ENCODE measurements at places on chromosomes 6 and 20. TPM values are rescaled to one million over a fixed set of nuclear protein-coding genes. Genes with fewer than 3 reads are reported as not detected.

Gene WFDC11
- not detected for polyA plus RNA-seq

Gene DAAM2
- polyA plus RNA-seq: 27.6 TPM

Gene TRIM15
- 0.16 TPM for polyA plus RNA-seq

Gene GSTA3
- polyA plus RNA-seq: 0.43 TPM

- DNase-seq: no peak
These were observed 54.2 kb downstream of the REV3L start for GRCh38 chr6:111428811-111429210.

DNA sequence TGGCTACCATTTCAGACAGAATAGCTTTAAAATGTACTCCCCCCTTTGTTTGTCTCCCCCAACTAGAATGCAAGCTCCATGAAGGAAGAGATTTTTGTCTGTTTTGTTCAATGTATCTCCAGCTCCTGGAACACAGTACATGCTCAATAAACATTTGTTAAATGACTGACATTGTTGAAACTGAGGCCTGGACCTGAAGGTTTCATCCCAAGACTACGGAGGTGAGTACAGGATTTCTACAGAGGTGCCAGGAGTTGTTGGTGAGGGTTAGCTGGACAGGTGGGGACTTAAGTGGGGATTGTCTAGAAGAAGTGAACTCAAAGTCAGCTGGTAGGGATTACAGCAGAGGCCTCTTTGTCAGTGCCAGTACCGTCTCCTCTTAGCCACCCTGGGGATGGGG, 19.4 kb downstream of the VEGFA start:
- DNase-seq: no peak

DNA sequence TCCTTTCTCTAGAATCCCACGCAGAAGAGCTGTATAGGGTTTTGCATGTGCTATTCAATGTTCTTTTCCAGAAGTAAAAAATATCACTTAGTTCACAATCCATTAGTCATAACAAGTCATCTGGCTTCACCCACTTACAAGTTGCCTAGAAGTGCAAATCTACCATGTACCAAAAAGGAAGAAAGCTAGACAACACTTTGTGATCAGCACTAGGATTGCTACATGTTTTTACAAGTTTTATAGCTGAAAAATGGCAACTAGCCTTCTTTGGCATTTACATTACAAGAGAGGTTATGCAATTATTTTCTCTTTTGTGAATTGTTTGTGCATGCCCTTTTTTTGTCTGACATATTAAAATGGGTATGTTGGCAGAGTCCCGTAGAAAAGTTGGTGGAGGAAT, 85.6 kb upstream of the PTPRK start:
- no peak for DNase-seq

All from left renal cortex interstitium (tissue), 4 donors.